ENCODE measurements at places on chromosomes 3 and 15.
A peak's percentile ranks its signal among the peaks of the same experiment; 100 is the strongest.

DNA sequence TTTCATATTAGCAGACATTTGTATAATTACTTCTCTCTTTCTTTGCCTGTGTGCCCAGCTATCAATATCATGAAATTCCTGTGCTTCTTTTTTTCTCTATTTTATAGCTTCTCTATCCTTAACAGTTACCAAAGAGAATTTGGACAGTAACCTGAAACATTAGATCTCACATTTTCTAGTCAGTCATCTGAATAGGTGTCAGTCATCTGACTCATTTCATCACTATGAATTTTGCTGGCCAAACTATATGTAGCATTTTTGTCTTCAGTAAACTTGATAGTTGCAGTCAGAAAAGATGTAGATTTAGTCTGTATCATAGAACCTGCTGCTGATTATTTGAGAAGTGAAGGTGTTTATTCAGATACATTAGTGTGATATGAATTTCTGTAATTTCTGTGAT is 52.6 kb downstream of the HMG20A start:
- no peak for DNase-seq

GRCh38 chr3:78867409-78868372 is 900.1 kb downstream of the ROBO1 start:
- no peak for DNase-seq

DNA sequence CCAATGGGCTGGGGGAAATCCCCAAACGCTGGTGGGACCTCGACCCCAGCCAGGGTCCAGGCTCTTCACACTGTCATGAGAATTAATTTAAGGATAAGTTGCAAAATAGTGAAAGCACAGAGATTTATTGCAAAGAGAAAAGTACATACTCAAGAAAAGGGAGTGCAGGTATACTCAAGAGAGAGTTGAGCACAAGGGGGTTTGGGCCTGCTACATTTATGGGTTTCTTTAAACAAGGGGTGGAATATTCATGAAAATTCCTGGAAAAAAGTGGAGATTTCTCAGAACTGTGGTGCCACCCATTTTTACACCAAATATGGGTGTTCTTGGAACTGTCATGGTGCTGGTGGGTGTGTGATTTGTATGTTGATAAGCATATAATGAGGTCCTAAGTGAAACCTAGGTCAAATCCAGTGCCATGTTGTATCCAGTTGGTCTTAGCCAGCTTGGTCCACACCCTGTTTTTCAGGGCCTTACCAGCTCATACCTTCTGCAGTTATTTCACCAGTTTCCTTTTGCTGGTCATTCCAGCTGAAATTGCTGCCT is 32.6 kb upstream of the NEO1 start:
- DNase-seq = no peak

DNA sequence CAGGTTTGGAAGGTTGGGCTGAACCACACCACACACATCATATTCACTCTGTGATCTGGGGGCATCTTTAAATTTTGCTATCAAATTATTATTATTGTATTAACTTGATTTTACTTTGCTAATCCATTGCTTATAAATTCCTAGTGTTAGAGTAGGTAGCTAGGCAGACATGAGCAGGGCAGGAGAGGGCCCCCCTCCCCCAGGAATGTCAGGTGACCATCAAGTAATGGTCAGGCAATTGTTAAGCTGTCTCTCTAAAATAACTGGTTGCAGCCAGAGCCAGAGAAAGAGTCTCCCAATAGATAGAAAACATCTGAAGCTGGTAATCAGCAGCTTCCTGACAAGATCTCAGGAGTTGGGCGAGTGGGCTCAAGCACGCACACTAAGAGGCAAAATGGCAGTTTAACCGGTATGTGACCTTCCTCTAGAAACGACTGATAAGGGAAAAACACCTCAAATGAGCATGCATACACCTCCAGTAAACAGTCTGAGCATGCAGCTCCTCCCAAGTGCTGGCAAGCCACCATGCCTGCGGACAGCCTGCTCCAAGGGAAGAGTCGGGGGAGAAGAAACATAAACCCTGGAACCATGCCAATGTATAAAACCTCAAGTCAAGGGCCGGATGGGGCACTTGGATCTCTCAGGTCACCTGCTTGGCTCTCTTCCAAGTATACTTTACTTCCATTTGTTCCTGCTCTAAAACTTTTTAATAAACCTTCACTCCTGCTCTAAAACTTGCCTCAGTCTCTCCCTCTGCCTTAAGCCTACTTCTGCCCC is 3.1 kb upstream of the CXCR6 start:
- DNase-seq = no peak

DNA sequence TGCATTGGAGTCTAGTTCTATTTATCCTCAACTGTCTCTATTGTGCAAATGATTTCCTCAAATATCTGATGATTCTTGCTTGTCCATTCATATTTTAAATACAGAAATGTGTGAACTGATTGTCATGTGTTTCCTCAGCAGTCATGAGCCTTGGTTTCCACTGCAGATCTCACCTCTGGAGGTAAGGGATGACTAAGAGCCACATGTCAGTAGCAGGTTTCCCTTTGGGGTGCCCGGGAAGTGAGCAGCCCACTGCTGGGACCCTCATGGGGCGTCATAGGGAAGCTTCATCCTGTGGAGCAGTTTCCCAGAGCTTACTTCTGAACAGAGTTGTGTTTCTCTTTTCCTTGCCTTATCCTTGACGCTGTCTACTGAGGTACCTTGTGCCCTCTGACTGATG is 149.2 kb upstream of the TOPAZ1 start:
- no peak for DNase-seq

GRCh38 chr3:50408443-50408944 is 49.2 kb upstream of the TMEM115 start:
- DNase-seq = no peak

DNA sequence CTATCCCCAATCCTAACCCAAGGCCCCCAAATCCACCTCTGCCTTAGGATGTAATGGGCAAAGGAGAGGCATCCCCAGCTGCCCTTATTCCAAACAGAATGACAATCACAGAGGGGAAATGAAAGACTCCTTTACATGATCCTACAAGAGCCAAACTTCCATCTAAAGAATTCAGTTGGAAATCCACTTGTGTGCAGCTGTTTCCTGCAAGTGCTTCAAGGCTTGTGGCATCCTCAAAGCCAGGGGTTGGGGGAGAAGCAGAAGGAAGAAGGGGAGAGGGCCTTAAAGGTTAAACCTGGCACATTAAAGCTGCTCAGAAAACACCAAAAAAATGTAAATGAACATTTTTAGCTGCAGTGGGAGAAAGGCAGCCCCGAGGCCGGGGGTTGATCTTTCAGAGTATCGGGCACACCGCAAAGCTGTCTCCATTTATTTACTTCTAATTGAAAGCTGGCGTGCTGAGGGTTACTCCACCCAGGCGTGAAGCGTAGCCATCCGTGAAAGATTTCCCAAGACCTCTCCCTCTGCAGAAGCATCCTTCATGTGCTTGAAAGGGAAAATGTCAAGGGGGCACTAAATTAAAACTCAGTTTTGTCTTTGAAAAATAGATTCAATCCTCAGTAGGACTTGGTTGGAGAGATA is 217.8 kb downstream of the SHQ1 start:
- DNase-seq = no peak

- no peak for DNase-seq
Observed at GRCh38 chr3:26237036-26237682, 385.4 kb upstream of the LRRC3B start.

- no peak for DNase-seq
Observed at GRCh38 chr3:132818251-132818650, 96.0 kb upstream of the NPHP3 start.

- no peak for DNase-seq
Observed at GRCh38 chr3:52126036-52126435, 28.2 kb downstream of the POC1A start.

DNA sequence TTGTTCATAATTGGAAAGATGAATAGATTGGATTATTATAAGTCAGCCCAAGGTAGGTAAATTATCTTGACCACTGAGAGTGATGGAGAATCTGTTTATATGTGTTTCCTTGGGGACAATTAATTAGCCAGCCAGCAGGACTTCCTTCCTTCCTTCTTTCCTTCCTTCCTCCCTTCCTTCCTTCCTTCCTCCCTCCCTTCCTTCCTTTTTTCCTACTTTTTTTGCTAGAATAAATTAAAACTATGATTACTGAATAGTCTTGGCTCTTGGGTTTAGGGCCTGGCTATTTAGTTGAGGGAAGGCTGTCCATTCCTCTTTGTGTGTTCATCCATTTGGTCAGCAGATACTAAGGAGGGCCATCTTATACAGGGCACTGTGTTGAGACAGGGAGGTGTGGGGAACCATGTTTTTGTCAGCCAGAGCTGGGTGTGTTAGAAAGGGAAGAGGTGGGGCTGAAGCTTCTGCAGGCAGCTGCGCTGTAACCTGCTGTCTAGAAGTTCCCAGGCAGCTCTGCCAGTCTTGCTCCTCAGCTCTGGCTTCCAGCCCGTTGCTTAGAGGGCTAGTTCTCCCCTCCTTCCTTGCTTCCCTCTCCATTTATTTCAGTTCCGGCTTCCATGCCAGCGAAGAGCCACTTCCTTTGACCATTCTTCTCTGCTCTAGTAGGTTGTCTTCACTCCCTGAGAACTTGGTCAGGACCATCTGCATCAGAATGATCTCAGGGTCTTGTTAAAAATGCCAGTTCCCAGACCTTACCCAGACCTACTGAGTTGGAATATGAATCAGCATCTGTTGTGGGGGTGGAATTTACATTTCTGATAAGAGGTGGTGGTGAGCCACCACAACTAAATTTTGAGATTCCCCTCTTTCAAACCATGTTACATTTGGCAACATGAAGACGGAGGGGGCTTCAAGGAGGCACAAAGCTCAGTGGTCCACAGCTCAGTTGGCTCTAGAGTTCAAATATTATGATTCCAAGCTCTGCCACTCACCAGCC is 113.9 kb downstream of the DGKG start:
- no peak for DNase-seq

DNA sequence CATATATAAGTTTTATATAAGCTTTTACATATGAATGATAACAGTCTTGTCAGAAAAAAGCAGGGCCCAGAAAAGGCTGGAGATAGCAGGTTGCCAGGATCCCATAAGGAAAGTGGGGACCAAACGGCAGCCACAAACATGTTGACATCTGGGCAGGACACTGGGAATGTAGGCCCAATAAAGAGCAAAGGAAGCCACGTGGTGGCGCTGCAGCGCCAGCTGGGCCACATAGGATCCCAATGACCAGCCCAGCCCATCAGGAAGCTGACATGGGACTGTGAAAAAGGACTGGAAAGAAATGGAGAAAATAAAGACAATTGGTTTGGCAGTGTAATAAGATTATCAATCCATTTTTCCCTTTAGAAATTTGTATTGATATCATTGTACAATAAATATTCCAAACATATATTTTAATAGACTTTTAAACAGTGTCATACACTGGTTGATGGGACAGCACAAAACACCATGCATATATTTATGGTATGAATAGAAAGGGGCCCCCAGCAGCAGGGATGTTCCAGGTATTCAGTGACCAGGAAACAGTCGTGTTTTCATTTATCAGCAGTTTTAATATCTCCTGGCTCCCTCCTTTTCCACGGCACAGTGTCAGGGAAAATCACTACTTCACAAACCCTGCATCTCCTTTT is 89.0 kb upstream of the STRIT1 start:
- peak; percentile 48 for DNase-seq

DNA sequence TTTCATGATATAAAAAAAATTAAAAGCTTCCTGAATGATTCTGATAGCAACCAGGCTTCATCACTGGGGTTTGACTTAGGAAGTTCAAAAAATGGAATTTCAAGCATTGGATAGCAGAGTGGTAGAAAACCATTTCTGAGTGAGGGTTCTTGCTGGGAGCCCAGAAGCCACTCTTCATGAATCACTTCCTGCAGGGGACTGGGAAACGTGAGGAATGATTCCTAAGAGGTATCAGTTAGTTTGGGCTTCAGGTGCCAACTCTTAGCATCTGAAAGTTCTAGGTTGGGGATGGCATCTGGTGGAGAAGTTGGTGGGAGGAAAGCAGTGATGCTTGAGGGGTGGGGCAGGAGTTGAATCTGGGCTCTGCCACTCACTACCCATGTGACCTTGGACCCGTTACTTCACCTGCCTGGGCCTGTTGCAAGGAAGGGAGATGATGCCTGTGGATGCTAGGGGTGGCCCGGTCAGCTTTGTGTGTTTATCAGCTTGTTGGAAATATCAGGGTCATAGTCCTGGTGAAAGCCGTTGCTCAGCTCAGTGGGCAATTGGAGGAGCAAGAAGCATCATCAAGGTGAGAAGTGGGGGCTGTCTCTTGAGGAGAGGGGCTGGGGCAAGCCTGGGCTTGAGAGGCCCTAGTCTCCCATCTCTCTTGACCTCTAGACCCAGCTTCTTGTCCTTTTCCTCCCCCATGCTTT is 37.0 kb upstream of the TNFAIP8L3 start:
- DNase-seq = no peak

GRCh38 chr3:46371519-46372340 is 984 bp downstream of the CCR5 start:
- no peak for DNase-seq

GRCh38 chr3:184791171-184791570 is 20.8 kb upstream of the VPS8 start:
- DNase-seq = no peak

- no peak for DNase-seq
Observed at GRCh38 chr15:73822998-73823397, 50.4 kb upstream of the TBC1D21 start.

GRCh38 chr3:105715372-105715771 is 153.4 kb downstream of the CBLB start:
- no peak for DNase-seq

- peak; percentile 78 for DNase-seq
Observed at GRCh38 chr3:27319847-27320526, 49.2 kb downstream of the NEK10 start.

DNA sequence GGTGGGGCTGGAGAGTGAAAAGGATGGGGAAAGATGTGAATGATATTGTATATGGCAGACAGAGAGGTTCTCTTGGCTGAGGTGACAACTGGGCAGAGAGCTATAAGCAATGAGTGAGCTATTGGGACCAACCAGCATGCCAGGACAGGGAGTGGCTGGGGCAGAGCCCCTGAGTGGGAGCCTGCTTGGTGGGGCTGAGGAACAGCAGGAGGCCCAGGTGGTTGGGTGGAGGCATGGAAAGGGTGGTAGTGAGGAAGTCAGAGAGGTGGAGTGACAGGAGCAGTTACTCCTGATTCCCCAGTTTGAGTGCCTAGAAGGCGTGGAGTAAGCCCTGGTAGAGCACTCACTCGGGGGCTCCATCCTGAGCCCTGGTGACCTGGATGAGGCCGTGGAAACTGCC is 15.5 kb upstream of the TNFAIP8L3 start:
- DNase-seq = no peak

DNA sequence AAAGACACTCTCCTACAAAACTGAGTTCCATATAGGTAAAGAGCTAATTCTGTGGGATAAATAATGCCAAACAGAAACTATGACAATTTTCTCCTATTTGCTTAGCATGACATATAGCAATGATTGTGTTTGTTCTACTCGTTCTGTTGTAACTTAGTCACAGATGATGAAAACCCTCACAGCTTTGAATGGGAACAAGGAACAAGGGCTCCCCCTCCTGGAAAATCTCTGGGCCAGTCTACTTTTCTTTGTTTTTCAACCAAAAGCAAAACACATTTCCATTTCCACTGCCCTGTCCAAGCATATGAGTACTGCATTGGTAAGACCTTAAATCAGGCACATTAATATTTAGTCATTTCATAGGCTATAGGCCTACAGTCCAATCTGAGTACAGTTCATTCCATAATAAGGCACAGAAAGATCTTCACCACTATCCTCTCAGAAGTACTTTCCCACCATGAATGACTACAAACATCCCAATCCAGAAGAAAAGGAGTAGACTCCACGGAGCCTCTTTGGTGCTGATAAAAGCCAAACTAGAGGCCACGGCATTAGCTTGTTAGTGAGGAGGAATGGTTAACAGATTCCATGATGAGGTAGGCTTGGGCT is 67.1 kb downstream of the ATP8B4 start:
- DNase-seq = peak; percentile 32

GRCh38 chr3:133412183-133413132 is 12.6 kb downstream of the BFSP2 start:
- DNase-seq = no peak

GRCh38 chr15:93614386-93615104 is 525.5 kb upstream of the RGMA start:
- DNase-seq = no peak
